ENCODE measurements at places on chromosomes 13 and 19. TPM values are rescaled to one million over a fixed set of nuclear protein-coding genes. Genes with fewer than 3 reads are reported as not detected.

DNA sequence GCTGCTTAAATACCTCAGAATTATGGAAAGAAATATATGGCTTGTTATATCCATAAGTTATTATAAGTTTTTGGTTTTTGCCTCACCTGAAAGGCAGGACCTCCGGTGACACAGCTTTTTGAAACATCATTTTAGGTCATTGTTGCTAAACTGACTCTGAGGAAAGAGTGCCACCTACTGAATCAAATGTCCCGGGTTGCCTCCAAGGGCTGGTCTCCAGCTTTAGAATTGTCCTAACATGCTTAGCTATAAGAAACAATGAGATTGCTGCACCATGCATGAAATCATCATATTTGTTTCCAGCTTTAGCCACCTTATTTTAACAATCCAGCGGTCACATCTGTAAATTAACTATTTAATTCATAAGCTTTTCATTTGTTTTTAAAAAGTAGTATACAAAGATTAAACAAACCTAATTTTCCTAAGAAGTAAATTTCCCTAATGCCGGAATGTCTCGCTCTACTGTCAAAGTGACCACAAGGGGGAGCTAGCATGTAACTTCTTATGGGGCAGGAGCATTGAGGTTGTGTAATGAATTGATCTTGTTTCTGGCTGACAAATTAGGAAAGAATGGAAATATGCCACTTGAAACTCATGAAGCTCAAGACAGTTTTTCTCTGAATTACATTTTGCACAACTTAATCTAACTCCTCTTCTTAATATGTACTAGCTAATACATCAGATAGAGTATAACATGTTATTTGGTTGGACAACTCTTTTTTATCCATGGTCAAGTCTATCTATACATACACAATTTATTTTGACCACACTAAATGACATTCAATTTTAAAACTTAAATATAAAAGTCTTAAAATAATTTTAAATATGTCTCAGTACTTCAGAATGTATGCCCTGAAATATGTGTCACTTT is 6.7 kb upstream of the PCDH17 start:
- ATAC-seq, result peak; percentile 65

DNA sequence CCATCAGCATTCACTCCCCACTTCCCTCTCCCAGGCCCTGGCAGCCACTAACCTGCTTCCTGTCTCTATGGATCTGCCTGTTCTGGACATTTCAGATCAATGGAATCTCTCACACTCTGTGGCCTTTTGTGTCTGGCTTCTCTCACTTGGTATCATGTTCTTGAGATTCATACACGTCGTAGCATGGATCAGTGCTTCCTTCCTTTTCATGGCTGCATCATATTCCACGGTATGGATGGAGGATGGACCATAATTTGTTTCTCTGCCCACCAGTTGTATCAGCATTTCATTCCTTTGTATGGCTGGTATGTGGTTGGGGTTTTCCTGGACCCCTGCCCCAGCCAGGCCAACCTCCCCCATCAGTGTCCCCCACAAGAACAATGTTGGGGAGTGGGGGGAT is 36.2 kb downstream of the MYO9B start:
- ATAC-seq, result no peak

- peak; percentile 73 for ATAC-seq
These were observed at the start of gene NANOS2 for GRCh38 chr19:45913874-45914830. NANOS2 (minus strand) TSS chr19:45914778; CDS start chr19:45914693, 85 bp downstream.

Gene FAM216B
- 0.05 TPM for total RNA-seq

All from motor neuron (in vitro differentiated cells).